AG04450 (cell line): ENCODE measurements at places on chromosomes 4 and X.
A peak's percentile ranks its signal among the peaks of the same experiment; 100 is the strongest.

- no peak for DNase-seq
Observed at GRCh38 chr4:37976991-37977470, 16.8 kb downstream of the PTTG2 start.

DNA sequence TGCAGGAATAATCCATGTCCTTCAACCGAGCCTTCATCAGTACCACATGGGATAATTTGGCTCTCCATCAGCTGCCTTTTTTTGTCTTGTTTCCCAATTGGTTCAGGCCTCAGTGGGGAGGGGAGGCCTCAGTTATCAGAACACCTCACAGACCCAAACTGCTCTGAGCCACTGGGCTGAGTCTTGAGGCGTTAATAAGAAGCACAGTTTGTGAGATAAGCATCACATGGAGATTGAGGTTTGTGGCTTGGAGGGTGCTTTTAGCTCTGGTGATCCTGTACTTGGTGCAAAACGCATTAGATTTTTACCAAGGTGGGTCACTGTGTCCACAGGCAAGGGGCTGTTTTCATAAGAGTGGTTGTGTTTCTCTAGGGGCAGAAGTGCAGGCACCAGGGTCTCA, 82.8 kb upstream of the HPF1 start:
- DNase-seq = no peak

DNA sequence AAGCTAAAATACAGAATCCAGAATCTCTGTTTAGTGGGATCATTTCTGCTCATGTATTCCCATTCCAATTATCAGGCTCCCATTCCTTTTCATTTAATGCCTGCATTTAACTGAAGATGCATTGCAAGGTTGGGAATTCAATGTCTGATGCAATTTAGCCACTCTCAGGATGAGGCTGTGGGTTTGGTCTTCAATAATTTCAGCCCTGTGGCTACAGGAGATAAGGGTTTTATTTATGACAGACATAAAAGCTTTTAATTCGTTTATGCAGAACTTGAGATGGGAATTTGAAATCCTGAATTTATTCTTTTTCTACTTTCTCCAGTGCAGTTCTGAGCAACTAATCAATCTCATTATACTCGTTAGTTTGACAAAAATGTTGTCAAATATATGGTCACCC, 1225.9 kb downstream of the PCDH18 start:
- DNase-seq = no peak

GRCh38 chrX:127207326-127207725, 387.8 kb downstream of the PRR32 start:
- DNase-seq = no peak

- no peak for DNase-seq
Observed at GRCh38 chr4:2071252-2071911, 12.3 kb downstream of the NAT8L start.

- DNase-seq = no peak
Observed at GRCh38 chrX:135416546-135416945, 5.2 kb upstream of the SMIM10L2A start.

GRCh38 chr4:111800551-111800950, 344.7 kb upstream of the FAM241A start:
- no peak for DNase-seq

- DNase-seq = no peak
Observed at GRCh38 chrX:31252133-31252532, 180.3 kb upstream of the FTHL17 start.

- no peak for DNase-seq
Observed at GRCh38 chr4:1407657-1408333, 1.6 kb upstream of the NKX1-1 start.

DNA sequence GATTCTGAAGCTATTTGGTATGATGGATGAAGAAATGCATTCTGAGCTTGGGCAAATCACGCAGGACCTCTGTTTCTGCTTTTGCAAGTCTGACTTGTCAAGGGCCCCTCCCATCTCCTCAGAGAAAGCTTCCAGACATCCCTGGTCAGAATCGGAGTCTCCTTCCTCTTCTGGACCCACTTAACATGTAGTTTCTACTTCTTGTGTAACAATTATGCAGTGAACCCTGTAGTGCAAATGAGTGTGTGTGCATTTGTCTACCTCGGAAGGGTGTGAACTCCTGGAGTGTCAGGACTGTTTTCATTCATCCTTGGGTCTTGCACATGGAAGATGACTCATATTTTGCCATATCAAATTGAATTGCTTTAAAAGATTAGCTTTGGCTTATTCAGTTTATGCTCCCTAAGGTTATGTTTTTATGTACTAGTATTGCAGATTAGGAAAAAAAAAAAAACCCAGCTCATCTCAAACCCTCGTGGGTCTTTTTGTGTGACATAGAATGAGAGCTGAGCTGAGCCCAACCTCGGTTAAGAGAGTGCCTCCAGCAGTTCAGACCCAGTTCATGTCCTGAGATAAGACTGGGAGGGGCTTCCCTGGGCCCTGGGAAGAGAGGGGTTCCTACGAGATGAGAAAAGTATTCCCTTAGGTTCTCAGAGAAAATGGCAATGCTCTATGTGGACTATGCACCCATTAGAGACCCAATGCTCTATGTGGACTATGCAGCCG, 61.1 kb upstream of the RPL34 start:
- DNase-seq = no peak

- no peak for DNase-seq
Observed at GRCh38 chrX:44012484-44013096, 39.4 kb upstream of the NDP start.

DNA sequence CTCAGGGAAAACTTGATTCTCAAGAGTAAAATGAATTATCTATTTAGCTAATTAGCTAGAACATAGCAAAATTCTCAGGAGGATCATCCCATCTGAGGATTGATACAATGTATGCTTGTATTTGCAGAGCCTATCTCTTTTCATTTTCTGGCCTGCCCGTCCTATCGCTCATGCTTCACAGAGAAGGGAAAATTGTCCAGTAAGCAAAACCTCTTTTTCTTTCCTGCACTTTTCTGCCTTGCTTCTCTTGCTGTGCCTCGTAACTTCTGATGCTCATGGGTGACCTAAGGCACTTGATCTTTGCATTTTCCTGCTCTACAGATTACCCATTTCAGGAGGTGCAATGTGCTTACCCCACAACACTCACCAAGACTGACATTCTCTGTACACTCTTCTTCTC, 88.1 kb downstream of the GBA3 start:
- no peak for DNase-seq

- no peak for DNase-seq
Observed at GRCh38 chr4:80076681-80077080, 3.7 kb upstream of the ANTXR2 start.

- no peak for DNase-seq
Observed at GRCh38 chrX:47648376-47648775, 2.0 kb downstream of the ELK1 start.

DNA sequence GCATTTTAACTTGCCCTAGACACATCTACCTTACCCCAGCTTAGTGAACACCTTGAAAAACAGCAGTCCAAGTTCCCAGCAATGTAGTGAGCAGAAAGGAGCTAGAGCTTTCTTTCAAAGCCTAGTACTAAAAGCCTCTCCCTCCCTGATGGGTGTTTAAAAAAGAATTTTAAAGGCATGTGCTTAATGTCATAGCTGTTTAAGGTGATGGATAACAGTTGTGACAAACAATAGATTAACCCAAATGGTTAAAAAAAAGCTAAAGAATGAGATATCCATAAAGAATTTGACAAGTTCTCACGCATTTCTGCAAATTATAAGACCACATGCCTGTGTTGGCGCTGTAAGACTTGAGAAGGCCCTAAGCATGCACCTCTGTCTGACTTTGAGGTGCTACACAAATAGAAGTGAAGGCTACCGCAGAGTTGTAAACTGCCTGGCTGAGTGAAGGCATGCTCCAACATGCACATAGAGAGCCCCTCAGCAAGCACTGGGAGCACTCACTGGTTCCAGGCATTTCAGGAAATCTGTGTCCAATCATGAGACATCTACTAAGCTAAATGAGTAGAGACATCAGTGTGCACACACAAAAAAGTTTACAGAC, 94.0 kb downstream of the PHF8 start:
- no peak for DNase-seq

- no peak for DNase-seq
Observed at GRCh38 chr4:40800064-40800463, 50.3 kb downstream of the NSUN7 start.

DNA sequence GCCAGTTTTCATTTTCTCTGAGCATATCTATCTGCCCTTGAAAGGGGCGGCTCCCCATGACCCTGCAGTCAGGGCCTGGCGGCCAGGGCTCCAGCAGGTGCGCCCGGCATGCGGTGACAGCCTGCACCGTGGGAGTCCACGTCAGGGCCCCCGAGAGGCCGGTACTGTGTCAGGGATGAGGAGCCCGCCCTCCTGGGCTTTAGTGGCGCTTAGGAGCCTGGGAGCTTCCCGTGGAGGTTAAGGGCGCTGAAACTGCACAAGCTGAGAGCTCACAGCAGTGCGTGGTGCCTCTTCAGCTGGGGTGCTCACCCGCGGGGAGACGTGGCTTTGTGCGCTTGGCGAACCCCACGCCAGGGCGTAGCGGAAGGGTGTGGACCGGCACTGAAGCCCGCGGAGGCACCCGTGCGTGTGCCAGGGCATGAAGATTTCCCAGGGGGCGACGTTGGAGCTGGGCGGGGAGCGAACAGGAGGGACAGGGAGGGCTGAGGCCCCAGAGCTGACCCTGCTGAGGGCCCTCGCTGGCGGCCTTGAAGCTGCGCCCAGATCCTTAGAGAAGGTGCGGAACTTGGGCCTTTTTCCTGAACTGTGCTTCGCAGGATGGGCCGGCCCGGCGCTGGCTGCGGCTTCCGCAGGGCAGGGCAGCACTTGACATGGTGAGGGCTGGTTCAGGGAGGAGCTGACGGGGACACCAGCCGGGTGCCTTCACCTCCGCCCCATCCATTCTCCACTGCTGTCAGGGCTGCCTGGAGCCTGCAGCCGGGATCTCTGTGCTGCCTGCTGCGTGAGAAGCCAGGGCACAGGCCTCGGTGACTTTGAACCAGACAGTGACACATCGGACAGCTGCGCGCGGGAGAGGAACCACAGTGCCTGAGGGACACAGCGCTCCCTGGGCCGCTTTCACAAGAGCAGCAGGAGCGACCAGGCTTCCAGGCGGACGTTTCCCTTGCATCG, 32.9 kb downstream of the HTT-AS start:
- no peak for DNase-seq

GRCh38 chrX:153766098-153766817, 2.2 kb downstream of the PLXNB3 start:
- DNase-seq = peak; percentile 33

DNA sequence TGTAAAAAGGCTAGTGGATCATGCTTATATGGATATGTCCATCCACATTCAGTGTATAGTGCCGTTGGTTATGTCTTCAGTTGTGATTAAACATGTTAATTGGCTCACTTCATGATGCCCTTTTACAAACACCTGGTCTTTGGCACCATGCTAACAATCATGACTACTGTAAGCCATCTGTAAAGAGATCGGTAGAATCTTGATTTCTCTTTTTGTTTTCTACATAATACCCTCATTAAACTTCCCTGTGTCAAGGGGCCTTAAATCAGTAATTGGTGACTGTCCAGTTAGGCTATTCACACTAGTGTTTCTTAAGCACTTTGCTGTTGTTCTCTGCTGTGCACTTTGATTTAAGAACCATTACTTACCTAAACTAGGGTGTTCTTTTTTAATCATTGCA, 475.2 kb downstream of the RPA4 start:
- no peak for DNase-seq

GRCh38 chr4:6204098-6204497, 3.7 kb upstream of the JAKMIP1 start:
- no peak for DNase-seq

GRCh38 chr4:173091362-173091761, 77.2 kb upstream of the GALNT7 start:
- DNase-seq = no peak

- peak; percentile 24 for DNase-seq
Observed at GRCh38 chr4:38663090-38663800, 754 bp upstream of the KLF3 start.

DNA sequence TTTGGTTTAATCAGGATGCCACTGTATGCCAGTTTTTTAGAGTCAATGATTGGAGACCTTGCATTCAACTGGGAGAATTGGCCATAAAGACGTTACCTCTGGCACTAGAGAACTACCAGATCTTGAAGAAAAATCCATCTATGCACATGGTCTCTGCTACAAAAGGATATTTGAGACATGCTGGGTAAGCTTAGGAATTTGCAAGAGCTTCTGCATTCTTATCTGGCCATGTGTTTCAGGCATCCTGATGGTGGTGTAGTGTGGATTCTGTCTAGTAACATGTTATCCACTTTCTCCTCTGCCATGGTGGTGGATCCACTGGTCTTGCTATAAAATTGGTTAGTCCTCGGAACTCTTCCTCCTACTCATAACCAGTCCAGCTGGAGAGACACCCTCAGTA, 185.3 kb upstream of the WDFY3 start:
- no peak for DNase-seq

GRCh38 chr4:172489861-172490260, 676.7 kb downstream of the GALNTL6 start:
- DNase-seq = no peak

DNA sequence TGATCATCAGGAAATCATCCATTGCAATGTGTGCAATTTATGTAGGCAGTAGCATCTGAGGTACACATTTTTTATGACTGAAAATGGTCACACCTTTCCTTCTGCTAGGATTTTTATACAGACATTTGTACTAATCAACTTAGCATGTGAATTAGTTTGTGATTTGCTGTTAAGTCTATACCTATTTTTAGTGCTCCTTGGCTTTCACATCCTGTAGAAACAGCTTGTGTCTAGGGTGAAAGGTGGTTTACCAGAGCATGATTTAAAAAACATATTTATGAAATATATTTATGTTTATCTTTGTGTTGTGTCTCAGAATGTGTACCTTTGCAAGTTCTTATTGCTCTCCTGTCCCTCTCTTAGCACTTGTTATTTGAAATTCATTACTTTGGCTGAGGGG, 916.0 kb downstream of the TECRL start:
- DNase-seq = no peak

DNA sequence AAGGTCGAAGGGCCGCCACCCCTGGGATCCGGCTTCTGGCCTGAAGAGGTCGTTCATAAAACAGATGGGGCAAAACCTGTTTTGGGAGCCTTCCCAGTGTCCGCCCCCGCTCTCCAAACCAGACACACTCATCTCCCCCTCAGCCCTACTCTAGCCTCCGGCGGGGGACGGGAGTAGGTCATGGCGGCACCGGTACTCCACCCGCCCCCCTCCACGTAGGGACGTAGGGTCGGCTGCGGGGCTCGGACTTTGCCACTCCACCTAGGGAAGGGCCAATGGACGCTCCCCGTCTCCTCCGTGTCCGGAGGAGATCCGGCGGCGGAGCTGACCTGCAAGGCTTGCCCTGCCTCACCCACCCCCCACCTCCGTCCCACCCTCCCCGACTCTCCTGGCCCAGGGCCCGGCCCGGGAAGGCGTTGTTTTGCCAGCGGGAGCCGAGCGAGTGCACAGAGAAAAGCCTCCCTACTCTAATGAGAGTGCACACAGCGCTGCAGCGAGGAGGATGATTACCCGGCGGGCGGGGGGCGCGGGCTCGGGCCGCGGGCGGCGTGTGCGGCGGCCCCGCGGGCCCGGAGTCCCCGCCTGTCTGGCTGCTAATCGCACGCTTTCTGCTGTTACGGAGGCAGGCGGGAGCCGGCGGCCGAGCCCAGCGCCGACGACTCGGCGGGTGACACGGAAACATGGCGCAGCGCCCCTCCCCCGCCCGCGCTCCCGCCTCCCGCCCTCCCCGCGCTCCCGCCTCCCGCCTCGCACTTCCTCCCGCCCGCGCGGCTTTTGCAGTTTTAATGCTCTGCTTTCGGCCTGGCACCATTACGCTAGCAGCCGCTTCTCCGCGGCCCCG, 8.3 kb upstream of the BCOR start:
- no peak for DNase-seq
